ENCODE measurements at places on chromosomes 12 and 14.

GRCh38 chr12:39441963-39442830, 723 bp downstream of the KIF21A start:
- peak; percentile 33 for DNase-seq

- no peak for DNase-seq
Measured at GRCh38 chr12:32820376-32820931, 64.8 kb upstream of the YARS2 start.

DNA sequence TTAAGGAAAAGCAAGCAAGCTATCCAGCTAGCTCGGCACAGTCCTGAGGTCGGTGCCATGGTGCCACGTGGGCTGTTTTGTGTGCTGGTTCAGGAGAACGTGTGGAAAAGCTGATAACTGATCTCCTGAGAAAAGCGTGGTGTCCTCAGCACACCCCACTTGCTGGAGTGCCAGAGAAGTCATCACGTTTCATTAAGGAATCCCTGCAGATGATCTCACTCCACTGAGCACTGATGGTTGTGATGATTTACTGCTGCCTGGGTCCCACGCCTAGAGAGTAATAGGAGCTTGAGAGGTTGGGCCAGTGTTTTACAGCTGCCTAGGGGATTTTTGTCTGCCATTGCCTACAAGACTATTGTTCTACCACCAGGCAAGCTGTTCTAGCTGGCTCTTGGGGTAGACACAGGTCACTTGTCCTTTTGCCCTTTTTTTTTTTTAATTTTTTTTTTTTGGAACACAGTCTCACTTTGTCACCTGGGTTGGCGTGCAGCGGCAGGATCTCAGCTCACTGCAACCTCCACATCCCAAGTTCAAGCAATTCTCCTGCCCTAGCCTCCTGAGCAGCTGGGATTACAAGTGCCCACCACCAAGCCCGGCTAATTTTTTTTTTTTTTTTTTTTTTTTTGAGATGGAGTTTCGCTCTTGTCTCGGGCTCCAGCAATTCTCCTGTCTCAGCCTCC, 42.3 kb upstream of the EVL start:
- DNase-seq, result no peak

- DNase-seq, result no peak
Measured at GRCh38 chr14:72332046-72332445, 399.8 kb downstream of the RGS6 start.

- no peak for DNase-seq
Measured at GRCh38 chr14:103735815-103736545, 20.4 kb downstream of the ZFYVE21 start.

- DNase-seq, result no peak
Measured at GRCh38 chr12:44019118-44019517, 183.2 kb downstream of the TMEM117 start.

- no peak for DNase-seq
Measured at GRCh38 chr14:68846466-68846865, 53.6 kb upstream of the ZFP36L1 start.

DNA sequence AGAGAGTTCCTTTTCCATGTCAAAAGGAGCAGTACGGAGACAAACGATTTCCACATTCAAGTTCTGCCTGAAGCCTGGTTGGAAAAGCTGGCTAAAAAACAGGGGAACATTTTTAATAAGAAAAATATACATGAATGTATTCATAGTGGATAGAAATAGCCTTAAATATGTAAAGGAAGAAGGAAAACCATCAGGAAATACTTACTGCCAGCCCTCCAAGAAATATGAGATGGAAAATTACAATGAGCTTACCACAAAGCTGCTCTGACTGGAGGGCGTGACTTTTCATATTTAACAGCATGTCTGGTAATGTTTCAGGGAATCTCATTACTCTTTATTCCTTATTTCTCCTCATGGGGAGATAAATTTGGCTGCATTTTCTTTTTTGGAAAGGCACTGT, 75.9 kb upstream of the ZDHHC17 start:
- no peak for DNase-seq

DNA sequence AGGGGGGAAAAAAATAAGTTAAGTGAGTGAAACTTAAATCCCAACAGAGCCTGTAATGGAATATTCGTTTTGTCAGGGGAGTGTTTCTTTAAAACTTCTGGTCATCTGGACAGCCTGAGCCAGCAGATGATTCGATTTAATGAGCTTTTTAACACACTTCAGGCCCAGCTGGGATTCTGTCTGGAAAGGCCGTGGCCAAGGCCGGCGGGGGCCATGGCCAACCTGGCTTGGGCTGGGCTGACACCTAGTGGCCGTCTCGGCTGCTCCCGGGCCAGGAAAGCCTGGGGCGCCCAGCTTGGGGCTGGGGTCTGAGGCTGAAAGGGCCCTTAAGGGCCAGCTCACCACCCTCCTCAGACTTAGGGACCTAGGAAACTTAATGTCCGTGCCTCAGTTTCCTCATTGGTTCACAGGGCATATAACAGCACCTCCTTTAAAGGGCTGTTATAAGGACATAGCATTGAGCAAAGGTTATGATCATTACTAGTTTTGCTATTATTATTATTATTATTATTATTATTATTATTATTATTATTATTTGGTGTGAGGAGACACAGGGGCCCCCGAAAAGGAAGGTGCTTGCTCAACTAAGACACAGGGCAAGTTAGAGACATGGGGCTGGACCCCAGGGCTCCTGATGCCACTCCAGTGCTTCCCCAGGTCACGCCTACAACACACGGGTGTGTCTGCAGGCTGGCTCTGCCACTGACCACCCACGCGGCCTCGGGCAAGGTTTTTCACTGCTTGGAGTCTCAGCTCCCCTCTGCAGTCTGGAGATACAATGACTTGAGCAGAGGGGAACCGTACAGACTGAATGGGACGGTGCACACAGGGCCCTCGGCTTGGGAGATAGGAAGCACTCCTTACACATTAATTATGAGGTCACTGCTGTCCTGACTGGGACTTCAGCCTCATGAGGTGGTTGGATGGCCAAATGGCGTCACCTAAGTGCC, 84.0 kb downstream of the SYNE3 start:
- DNase-seq, result no peak

GRCh38 chr12:65204886-65205525, 35.6 kb downstream of the LEMD3 start:
- no peak for DNase-seq

DNA sequence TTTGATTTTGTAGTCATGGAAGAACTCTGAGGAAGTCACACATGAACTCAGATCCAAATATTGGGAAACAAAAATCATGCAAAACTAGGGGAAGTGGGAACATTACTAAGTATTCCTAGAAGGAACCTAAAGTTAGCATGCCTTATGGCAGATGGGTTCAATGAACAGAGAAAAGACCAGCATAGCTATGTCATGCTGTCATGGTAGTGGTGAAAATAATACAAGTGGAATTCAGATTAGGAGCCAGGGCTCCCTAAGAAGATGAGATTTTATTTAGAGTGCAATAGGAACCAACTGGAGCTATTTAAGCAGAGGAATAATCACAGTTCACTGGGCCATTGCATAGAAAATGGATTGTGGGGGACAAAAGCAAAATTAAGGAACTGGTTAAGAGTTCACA, 134.0 kb downstream of the DIO2 start:
- no peak for DNase-seq

- no peak for DNase-seq
Measured at GRCh38 chr12:60760965-60761364, 1165.1 kb downstream of the SLC16A7 start.

DNA sequence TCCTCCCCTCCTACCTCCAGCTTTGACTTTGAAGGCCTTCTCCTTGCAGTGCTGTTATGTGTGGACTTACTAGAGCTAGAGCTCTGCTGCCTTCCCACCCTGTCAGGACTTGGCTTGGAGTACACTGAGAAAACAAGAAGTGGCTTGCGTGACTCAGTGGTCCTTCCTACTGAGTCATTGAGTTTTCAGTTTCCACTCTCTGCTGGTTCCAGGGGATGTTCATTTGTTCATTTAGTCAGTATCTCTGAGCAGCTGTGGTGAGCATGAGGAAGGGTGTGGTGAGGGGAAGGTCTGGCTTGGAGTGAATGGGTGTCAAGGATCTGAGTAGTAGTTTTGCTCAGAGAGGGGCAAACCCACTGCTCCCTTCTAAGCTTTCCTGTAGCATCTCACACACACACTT, 17.2 kb upstream of the ELK3 start:
- peak; percentile 44 for DNase-seq

DNA sequence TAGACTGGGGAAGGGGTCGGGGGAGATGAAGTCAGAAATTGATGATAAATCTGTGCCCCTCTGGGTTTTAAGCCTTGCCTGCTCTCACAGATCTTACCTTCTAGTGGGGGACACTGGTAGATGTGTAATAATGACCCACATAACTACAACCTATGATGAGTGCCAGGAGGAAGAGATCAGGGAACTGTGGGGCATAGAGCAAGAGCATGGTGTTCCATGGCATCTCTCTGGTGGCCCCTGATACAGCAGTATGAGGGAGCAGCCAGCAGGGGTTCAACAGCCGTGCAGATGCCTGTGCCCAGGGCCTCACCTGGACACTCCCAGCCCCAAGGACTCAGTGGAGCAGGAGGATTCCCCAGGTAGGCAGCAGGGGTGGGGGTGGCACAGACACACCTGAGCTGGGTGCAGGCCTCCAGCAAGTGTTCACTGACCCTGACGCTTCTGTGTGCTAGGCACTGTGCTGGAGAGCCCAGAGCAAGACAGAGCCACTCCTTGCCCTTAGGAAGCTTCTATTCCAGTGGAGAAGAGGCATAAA, 5.0 kb downstream of the ACACB start:
- no peak for DNase-seq

DNA sequence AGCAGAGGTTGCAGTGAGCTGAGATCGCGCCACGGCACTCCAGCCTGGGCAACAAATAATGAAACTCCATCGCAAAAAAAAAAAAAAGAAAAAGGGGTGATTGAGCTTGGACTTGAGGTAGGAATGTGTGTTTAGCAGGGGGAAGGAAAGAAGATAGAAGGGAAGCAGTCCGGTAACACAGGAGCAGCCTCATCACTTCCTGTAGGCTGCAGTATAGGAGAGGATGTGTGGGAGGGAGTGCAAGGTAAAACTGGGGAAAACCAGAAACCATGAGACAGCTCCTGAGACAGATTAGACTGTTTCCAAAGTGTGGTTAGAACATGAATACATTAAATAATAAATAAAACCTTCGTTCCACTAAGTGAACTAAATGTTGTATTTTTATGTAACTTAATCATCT, 49.2 kb downstream of the FGD4 start:
- no peak for DNase-seq

GRCh38 chr12:99390707-99391106, 256.8 kb upstream of the GARIN6 start:
- no peak for DNase-seq

- no peak for DNase-seq
Measured at GRCh38 chr12:50948798-50949197, 3.5 kb upstream of the HIGD1C start.

- no peak for DNase-seq
Measured at GRCh38 chr12:131008-131407, 64.4 kb downstream of the IQSEC3 start.

GRCh38 chr12:46456356-46457334, 84.1 kb upstream of the SLC38A2 start:
- no peak for DNase-seq

GRCh38 chr12:119423285-119423684, 88.8 kb downstream of the CCDC60 start:
- no peak for DNase-seq

GRCh38 chr14:35963209-35963608, 137.1 kb downstream of the BRMS1L start:
- no peak for DNase-seq

DNA sequence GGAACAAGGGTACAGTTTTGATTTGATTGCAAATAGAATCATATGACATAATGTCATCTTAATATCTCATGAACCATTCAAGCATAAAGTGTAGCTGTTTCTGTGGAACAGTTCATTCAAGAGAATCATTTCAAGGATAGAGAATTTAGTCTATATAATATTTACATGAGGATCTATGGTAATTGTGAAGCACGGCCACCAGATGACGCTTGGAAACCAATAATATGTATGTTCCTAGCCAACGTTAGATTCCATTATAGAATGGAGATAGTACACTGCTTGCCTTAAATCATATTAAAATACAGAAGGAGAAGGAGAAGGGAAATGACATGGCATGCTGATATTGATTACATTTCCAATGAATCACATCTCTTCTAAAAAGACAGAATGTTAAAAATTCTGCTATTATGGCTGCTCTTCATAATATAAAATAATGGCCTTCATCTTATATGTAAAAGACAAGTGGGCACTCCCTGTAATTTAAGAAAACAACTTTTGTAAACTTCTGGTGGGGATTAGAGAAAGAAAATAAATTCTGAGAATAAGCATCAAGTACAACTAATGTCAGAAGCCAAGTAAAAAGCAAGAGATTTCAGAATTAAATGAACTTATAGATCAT, 351.0 kb downstream of the NAV3 start:
- DNase-seq, result no peak

DNA sequence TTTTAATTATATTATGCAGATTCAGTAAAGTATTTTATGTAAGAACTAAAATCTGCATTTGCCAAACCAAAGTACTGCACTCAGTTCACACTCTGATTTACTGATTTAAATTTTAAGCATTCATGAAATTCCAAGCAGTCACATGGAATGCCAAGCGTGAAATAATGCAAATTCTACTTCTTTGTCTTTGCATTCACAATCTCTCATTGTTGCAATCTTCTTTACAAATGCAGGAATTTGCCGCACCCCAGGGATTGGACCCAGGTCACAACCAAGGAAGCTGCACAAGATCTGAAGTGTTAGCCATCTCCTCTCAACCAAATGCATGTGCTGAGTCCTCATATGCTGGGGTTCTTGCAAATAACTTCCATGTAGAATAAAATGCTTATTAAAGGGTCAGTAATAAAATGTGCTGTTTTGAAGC, 71.9 kb downstream of the TUNAR start:
- DNase-seq, result no peak

- DNase-seq, result no peak
Measured at GRCh38 chr12:51381226-51382079, 9.8 kb downstream of the GALNT6 start.

All from stimulated activated CD8-positive, alpha-beta memory T cell treated with anti-CD3 and anti-CD28 coated beads, Interleukin-2, amount 100 ng/mL, for 48 hours (primary cell).